Stimulated activated naive CD4-positive, alpha-beta T cell (primary cell): ENCODE measurements at places on chromosomes 3 and 15.
A peak's percentile ranks its signal among the peaks of the same experiment; 100 is the strongest.

DNA sequence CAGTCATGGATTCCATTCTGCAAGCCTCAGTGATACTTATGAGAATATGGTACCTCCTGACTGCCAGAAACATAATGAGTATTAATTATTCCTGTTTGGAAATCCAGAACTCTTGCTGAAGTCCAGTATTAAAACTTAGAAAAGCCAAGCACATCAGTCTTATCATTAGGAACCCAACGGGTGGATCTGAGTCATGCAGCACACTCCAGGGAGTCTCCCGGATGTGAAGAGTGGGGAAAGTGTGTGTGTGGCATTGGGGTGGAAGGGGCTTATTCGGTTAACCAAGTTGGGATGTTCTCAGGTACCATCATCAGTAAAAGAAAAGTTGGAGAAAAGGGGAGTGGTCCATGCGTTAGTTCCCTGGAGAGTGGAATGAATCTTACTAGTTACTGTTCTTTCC lies 181.1 kb downstream of the PLCL2 start:
- DNase-seq, result no peak

DNA sequence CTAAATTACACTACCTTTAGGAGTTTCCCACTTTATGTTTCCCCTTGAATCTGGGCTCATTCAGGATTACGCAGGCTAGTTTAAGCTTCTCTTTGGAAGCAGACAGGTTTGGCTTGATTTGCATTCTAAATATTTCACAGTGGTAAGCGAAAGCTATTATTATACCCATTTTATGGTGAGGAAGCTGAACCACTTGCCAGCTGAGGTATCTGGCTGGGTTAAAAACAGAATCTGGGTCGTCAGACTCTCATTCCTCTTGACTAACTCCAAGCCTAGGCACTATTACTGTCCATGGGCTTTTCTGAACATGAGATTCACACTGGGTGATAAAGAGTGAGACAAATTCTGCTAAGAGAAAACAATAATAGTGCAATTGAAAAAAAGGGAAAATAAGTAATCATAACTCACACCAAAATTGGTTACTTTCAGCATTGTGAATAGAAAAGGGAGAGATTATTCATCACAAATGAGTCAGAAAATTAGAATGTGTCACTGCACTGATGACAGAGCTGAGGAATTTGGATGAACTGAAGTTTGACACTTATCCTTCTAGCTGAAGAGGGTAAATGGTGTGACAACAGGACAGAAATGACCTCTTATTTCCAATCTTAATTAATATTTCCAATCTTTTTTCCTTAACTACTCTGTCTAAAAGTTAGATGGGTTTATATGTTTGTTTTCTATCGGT lies 211.3 kb downstream of the TIGIT start:
- no peak for DNase-seq

- DNase-seq, result no peak
Observed at GRCh38 chr3:65685621-65686235, 353.0 kb downstream of the MAGI1 start.

- no peak for DNase-seq
Observed at GRCh38 chr3:168138421-168138820, 42.7 kb upstream of the GOLIM4 start.

DNA sequence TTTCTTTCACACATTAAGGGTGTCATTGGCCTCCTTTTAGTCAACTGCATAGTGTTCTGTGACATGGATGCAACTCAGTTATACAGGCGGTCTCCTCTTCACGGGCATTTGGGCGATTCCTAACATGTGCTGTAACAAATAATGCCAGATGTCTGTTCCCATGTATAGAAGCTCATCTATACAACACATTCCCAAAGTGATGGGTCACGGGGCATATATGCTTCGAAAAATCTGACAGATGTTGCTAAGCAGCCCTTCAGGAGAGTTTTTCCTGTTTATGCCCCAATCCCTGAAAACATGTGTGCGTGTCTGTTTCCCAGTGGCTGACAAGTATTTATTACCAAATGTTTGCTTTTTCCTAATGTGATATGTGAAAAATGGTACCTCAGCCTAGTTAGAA lies 25.8 kb downstream of the LRRK1 start:
- DNase-seq, result no peak

GRCh38 chr3:131553495-131554247 lies 50.9 kb upstream of the MRPL3 start:
- no peak for DNase-seq

DNA sequence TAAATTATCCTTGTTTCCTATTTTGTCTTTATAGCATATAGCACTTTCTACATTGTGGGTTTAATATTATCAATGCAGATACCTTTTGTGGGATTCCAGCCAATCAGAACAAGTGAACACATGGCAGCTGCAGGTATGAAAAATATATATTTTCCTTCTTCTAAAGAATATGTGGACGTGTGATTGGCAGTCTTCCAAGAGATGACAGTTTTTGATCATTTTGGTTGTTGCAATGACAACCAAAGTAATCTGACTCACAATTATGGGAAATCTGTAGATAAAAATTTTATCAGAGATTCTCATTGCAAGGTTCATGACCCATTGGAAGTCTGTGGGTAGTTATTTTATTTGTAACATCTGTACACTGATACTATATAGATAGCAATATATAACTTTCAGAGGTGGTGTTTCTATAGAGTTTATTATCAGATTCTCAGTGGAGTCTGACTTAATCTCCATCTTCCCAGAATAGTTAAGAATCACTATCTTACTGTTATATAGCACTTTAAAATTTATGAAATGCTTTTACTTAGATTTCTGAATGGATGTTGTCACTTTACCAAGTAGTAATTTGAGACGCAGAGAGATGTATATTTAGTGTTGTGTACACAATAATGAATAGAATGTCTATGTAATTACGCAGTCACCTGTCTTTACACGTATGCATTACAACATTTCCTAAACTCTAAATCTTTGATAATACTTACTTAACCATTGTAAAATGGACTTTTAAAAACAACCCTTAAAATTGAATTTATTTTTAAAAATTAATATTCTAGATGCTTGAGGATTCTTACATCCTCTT lies 82.5 kb downstream of the STT3B start:
- DNase-seq, result no peak

DNA sequence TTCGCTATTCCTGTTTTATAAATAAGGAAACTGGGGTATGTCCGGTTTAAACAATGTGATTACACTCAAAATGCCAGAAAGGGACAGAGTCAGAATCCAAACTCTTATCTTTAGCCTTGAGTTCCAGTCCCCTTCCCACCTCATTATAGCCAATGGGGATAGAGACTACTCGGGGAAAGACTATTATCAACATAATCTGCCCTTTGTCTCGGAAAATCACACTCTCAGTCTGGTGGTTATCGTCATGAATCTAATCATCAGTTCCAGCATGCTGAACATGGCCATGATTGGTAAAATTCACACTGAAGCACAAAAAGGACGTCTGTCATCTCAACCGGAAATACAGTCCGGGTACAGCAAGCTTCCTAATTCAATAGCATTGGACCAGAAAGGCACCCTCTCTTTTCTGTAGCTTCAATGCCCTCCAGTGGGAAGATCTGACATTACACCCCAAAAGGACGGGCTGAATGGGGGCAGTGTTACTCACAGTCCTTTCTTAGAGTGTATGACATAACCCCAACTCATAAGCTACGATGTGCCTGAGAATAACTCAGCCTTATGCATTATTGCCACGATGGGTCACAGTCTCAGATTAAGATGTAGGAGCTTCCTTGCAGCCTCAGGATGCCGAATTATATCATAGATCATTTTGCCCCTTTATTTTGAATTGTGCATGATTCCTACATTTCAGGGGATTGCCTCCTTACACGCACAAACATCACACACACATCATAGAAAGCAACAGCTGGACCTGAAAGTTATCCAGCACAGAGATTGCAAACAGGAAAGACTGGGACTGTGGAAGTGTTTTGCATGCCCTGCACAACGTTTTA lies 390.4 kb upstream of the LMCD1 start:
- DNase-seq, result peak; percentile 60

DNA sequence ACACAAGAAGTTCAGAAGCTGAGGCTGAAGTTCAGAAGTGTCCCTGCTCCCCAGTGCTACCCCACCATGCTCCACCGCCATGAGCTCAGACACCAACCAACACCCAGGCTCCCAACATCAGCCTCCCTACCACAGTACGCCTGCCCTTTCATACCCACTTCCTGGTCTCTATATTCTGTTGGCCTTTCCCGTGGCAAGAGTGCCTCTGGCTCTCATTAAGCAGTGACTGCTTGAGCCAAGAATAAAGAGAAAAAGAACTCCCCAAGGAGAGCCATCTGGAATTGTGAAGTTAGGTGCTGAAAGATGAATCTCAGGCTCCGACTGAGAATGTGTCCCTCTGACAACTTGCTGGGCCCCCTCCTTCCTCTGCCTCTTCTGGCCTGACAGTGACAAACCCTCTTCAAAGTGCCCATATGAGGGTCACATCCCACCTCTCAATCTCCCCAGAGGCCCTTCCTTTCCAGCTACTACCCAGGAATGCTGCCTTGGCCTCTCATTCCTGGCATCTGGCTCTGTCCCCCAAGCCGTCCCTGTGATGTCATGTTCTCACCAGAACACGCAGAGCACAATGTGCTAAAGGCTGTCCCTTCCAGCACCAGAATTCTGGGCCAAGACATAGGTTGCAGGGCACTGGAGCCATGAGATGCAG lies 306.8 kb downstream of the NTRK3 start:
- DNase-seq, result no peak

- DNase-seq, result no peak
Observed at GRCh38 chr15:101113114-101114005, 138.5 kb downstream of the CHSY1 start.

DNA sequence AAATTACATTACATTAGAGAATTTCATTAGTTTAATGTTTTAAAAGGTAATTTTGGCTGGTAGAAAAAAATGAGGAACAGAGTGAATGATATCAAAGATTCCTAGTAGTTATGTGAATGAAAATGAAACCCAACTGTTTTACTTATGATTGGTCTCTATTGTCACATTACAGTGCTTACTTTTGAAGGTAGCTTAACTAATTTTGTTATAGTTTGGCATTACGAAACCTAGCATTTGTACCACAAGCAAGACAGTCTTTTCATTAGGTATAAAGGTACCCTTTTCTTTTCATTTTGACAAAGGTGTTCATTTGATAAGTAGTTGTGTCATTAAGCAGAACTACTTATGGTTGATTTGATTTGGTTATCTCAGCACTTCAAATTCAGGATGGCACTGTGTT lies 6.9 kb downstream of the SELENOT start:
- DNase-seq, result no peak
